Thyroid gland (tissue), 4 donors: ENCODE measurements at places on chromosomes 5 and 9. TPM values are rescaled to one million over a fixed set of nuclear protein-coding genes. Genes with fewer than 3 reads are reported as not detected.
A peak's percentile ranks its signal among the peaks of the same experiment; 100 is the strongest.

DNA sequence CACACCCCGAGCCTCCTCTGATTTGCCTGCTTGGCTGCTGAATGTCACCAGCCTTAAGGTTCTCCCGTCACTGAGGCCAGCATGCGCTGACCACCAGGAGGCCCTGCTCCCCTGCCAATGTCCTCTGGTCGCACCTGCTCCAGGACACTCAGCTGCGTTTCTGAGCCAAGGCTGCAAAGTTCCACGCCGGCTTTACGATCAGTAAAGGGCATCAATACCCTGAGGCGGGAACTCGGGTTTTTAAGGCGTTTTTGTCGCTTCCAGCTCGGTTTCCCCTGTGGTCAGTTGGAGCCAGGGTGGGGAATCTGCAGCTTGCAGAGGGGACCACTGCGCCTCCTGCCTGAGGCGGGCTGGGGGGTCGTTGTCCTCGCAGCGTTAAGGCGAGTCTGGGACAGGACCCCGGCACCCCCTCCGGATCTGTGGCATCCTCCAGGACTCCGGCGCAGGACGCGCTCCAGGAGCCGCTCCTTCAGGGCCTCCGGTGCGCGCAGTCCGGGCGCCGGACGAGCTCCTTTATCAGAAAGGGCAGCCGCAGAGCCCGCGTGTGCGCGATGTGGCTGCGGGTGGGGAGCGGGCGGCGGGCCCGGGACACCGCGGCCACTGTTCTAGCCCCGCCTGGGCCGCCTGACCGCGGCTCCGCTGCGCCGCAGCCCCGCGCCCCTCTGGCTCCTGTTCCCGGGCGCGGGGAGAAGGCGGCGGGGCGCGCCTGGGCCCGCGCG lies 24.1 kb upstream of the FLT4 start:
- H3K36me3 ChIP-seq = no peaks in the 10 kb centered on the region
- DNase-seq = no peak
- peaks cover 14% of the 10 kb centered on the region for H3K4me1 ChIP-seq
- no peak overlapping the region for H3K27ac ChIP-seq

DNA sequence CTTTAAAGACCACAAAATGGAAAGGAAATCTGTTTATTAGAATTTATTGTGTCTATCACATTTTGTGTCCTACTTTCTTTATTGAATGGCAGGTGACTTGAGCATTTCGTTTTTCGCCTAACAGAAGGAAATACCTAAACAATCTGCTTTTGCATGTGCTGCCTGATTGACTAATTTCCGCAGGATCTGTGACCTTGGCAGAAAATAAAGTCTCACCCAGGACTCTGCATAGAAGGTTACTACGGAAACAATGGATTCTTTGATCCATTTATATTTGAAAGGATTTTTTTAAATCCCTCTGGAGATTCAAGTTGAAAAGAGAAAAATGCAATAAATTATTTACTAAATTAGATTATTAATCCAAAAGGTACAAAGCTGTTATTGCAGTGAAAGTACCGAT lies 61.0 kb upstream of the CAST start:
- no peak overlapping the region for H3K4me3 ChIP-seq
- H3K27me3 ChIP-seq = no peaks in the 10 kb centered on the region
- no peaks in the 10 kb centered on the region for H3K4me1 ChIP-seq
- H3K36me3 ChIP-seq = no peaks in the 10 kb centered on the region

DNA sequence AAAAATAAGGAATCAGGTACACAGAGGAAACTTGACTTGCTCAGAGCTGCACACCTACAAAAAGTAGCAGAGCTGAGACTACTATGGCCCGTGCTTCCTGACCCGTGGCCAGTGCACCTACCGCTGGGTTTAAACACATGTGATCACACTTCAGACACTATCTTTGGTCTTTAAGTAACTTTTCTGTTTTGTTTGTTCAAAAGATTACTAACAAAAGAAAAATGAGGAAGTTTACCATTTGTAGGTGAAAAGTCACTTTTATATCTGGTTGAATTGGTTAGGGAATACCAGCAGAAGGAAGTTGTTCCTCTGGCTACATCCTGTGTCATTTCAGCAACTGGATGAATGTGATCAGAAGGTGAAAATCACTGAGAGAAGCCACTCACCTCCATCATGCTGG lies 6.5 kb upstream of the SYK start:
- H3K36me3 ChIP-seq = no peaks in the 10 kb centered on the region
- peaks cover 16% of the 10 kb centered on the region for H3K4me1 ChIP-seq
- no peaks in the 10 kb centered on the region for H3K27me3 ChIP-seq
- DNase-seq = peak; percentile 27
- H3K27ac ChIP-seq = no peak overlapping the region
- no peak overlapping the region for H3K4me3 ChIP-seq

DNA sequence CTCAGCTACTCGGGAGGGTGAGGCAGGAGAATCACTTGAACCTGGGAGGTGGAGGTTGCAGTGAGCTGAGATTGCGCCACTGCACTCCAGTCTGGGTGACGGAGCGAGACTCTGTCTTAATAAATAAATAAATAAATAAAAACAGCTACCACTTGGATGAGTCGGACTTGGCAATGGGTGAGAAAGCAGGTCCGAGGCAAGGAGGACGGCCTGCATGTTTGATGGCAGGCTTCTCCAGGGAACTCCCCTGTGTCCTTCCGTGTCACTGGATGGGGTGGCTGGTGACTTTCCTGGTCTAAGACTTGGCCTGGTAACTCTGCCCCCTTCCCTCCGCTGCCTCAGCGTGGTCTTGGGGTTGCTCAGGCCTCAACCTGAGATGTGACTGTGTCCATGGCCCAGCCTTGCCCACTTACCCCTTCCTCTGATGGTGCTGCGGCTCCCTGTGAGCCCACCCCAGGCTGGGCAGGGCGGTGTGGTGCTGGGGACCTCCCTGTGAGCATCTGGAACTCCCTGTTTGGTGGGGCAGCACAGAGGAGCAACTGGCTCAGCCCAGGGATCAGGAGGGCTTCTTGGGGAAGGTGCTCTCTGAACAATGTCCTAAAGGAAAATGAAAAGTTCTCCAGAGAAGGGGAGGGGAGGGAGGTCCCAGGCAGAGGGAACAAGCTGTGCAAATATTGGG lies 62.5 kb upstream of the PSD2 start:
- DNase-seq = no peak
- no peaks in the 10 kb centered on the region for H3K36me3 ChIP-seq
- H3K4me1 ChIP-seq = peaks cover 16% of the 10 kb centered on the region
- H3K27me3 ChIP-seq = no peaks in the 10 kb centered on the region

The CD72 gene
- 1.8 TPM for total RNA-seq

The SPATA31E1 gene
- not detected for total RNA-seq

- no peak overlapping the region for H3K27ac ChIP-seq
- H3K4me3 ChIP-seq = no peak overlapping the region
- no peak for DNase-seq
- no peaks in the 10 kb centered on the region for H3K4me1 ChIP-seq
These were observed 343.7 kb downstream of the DMRTA1 start for GRCh38 chr9:22790329-22790728.

The STPG3 gene
- not detected for total RNA-seq

The CFAP90 gene
- total RNA-seq = 0.89 TPM

DNA sequence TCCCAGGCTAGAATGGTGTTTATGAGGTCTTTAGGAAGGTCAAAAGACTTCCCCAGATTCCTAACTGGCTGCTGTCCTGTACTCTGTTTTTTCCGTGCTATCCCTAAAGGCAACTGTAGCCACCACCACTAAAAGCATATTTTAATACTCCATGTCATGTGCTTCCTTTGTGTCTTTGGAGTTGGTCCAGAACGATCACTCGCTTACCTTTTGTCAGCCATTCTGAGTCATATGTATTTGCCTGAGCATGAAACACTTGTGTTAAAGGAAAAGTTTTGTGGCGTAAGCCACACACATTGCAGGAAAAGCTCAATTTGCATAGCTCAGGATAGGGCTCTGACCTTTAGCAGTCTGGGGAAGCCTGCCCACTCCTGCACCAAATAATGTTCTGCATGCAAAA lies 299.6 kb downstream of the NTRK2 start:
- DNase-seq = no peak
- no peaks in the 10 kb centered on the region for H3K4me1 ChIP-seq
- no peak overlapping the region for H3K27ac ChIP-seq

- H3K27me3 ChIP-seq = no peaks in the 10 kb centered on the region
- H3K27ac ChIP-seq = no peak overlapping the region
- no peak for DNase-seq
- no peak overlapping the region for H3K4me3 ChIP-seq
- no peaks in the 10 kb centered on the region for H3K36me3 ChIP-seq
- H3K4me1 ChIP-seq = no peaks in the 10 kb centered on the region
These were observed 810.3 kb downstream of the BRINP1 start for GRCh38 chr9:118558891-118559290.
